ENCODE measurements at places on chromosomes 12 and 14.

DNA sequence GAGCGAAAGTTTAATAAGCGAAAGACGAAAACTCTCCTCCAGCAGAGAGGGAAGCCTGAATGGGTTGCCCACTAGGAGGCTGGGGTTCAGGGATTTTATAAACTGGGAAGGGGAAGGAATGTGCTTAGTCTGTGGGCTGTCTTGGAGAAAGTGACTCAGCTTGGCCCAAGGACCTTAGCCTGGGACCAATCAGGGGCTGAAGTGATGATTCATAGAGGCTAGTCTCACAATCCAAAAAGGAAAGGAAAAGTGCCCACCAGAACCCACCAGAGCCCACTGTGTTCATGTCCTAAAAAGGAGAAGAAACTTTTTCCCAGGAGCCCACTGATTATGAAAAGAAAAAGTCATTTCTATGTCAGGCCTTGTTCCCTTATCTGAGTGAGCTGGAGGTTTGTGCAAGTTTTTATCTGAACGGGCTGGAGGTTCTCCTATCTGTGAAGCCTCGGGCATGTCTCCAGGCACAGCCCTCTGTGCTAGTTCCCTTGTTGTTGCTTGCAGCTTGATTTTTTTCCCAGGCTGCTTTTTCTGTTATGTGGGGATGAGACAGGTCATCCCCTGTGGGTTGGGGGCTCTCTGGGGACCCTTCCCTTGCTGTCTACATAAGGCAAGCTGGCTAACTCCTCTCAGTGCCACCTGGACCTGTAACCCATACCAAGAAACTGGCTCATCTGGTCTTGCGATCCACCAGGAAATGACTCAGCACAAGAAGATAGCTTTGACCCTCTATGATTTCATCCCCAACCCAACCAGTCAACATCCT, 8.3 kb upstream of the GOLGA5 start:
- peaks cover 19% of the 10 kb centered on the region for H3K4me1 ChIP-seq
- H3K27ac ChIP-seq: peak overlapping the region; percentile 74
- H3K27me3 ChIP-seq: no peaks in the 10 kb centered on the region
- DNase-seq: peak; percentile 91
- no peaks in the 10 kb centered on the region for H3K36me3 ChIP-seq

- H3K4me1 ChIP-seq: no peaks in the 10 kb centered on the region
- no peak for DNase-seq
- no peaks in the 10 kb centered on the region for H3K27me3 ChIP-seq
- H3K36me3 ChIP-seq: no peaks in the 10 kb centered on the region
- no peak overlapping the region for H3K4me3 ChIP-seq
- H3K27ac ChIP-seq: no peak overlapping the region
These were observed 377.6 kb upstream of the ATP2B1 start for GRCh38 chr12:90086281-90086680.

- no peaks in the 10 kb centered on the region for H3K4me1 ChIP-seq
- no peaks in the 10 kb centered on the region for H3K36me3 ChIP-seq
- no peak overlapping the region for H3K4me3 ChIP-seq
These were observed 12.3 kb upstream of the CLECL1 start for GRCh38 chr12:9745199-9745598.

GRCh38 chr14:104450811-104451401, 128.7 kb upstream of the C14orf180 start:
- H3K27ac ChIP-seq: no peak overlapping the region
- H3K27me3 ChIP-seq: no peaks in the 10 kb centered on the region
- no peak overlapping the region for H3K4me3 ChIP-seq
- H3K4me1 ChIP-seq: no peaks in the 10 kb centered on the region

GRCh38 chr12:6941782-6942181, 1.8 kb upstream of the RNU7-1 start:
- H3K27ac ChIP-seq: no peak overlapping the region
- no peaks in the 10 kb centered on the region for H3K36me3 ChIP-seq
- no peaks in the 10 kb centered on the region for H3K27me3 ChIP-seq

GRCh38 chr12:67625004-67625403, 23.5 kb upstream of the DYRK2 start:
- no peak for DNase-seq

- no peak overlapping the region for H3K27ac ChIP-seq
- no peak overlapping the region for H3K4me3 ChIP-seq
- no peaks in the 10 kb centered on the region for H3K27me3 ChIP-seq
- no peak for DNase-seq
- peaks cover 7% of the 10 kb centered on the region for H3K4me1 ChIP-seq
- H3K36me3 ChIP-seq: no peaks in the 10 kb centered on the region
These were observed 21.2 kb downstream of the ZBTB42 start for GRCh38 chr14:104821971-104822608.

DNA sequence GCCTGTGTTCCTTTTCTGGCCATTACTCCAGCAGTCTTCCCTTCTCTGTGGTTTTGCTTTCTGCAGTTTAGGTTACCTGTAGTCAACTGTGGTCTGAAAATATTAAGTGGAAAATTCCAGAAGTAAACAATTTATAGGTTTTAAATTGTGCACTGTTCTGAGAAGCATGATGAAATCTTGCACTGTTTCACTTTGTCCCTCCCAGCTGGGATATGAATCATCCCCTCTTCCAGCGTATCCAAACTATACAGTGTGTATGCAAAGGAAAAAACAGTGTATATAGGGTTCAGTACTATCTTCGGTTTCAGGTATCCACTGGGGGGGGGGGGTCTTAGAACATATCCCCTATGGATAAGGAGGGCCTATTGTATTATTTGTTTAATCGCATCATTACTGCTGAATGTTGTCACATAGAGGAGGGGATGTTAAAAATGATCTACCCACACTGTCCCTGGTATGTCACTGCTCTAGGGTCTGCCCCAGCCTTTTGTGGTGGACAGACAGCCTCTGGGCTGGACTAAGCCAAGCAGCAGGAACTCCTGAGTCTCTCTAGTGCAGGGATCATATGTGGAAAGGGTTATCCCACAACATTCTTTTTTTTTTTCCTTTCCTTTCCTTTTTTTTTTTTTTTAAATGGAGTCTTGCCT, 109.1 kb upstream of the MAX start:
- no peaks in the 10 kb centered on the region for H3K36me3 ChIP-seq
- no peak overlapping the region for H3K27ac ChIP-seq
- H3K27me3 ChIP-seq: no peaks in the 10 kb centered on the region
- H3K4me1 ChIP-seq: no peaks in the 10 kb centered on the region

- no peaks in the 10 kb centered on the region for H3K36me3 ChIP-seq
- peaks cover 27% of the 10 kb centered on the region for H3K4me1 ChIP-seq
- no peaks in the 10 kb centered on the region for H3K27me3 ChIP-seq
- peak overlapping the region; percentile 64 for H3K27ac ChIP-seq
- no peak overlapping the region for H3K4me3 ChIP-seq
- DNase-seq: no peak
These were observed 29.8 kb downstream of the FNTB start for GRCh38 chr14:65016471-65016870.

- no peaks in the 10 kb centered on the region for H3K27me3 ChIP-seq
- no peak overlapping the region for H3K27ac ChIP-seq
- no peak overlapping the region for H3K4me3 ChIP-seq
- H3K36me3 ChIP-seq: no peaks in the 10 kb centered on the region
These were observed 6.6 kb downstream of the BTBD7 start for GRCh38 chr14:93326196-93326595.

DNA sequence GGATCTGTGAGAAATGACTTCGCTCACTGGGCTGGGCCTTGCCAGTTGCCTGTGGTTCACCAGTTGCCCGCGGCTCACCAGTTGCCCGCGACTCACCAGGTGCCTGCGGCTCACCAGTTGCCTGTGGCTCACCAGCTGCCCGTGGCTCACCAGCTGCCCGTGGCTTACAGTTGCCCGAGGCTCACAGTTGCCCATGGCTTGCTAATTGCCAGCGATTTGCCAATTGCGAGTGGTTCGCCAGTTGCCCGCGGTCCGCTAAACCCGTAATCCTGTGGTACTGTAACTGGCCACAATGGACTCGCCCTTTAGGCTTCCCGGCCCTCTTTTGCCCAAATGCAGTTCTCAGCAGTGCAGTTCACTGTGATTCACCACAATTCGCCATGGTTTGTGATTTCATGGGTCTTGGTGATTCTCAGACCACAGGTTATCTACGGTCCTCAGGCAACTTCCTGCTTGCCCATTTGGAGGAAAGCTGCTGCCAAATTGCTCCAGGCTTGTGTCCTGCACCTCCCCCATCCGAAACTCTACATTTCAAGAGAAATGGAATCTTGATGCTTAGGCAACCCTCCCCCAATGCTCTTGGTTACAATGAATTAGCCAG, 15.0 kb upstream of the MEG3 start:
- no peak for DNase-seq
- H3K27ac ChIP-seq: no peak overlapping the region
- no peaks in the 10 kb centered on the region for H3K4me1 ChIP-seq
- H3K27me3 ChIP-seq: no peaks in the 10 kb centered on the region
- H3K36me3 ChIP-seq: no peaks in the 10 kb centered on the region
- no peak overlapping the region for H3K4me3 ChIP-seq

DNA sequence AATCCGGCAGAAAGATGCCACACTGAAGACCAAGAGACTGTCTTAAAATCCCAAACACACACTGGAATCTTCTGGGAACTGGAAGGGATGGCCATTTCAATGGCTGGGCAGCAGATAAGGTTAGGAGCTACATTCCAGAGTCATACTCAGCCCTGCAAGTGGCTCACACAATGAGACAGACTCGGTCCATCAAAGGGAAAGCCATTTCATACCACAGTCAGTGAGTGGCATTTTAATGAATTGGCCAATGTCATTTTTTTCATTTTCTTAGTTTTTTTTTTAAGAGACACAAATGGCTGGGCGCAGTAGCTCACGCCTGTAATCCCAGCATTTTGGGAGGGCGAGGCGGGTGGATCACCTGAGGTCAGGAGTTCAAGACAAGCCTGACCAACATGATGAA, 17.9 kb downstream of the CIT start:
- H3K27ac ChIP-seq: no peak overlapping the region
- H3K4me1 ChIP-seq: no peaks in the 10 kb centered on the region

DNA sequence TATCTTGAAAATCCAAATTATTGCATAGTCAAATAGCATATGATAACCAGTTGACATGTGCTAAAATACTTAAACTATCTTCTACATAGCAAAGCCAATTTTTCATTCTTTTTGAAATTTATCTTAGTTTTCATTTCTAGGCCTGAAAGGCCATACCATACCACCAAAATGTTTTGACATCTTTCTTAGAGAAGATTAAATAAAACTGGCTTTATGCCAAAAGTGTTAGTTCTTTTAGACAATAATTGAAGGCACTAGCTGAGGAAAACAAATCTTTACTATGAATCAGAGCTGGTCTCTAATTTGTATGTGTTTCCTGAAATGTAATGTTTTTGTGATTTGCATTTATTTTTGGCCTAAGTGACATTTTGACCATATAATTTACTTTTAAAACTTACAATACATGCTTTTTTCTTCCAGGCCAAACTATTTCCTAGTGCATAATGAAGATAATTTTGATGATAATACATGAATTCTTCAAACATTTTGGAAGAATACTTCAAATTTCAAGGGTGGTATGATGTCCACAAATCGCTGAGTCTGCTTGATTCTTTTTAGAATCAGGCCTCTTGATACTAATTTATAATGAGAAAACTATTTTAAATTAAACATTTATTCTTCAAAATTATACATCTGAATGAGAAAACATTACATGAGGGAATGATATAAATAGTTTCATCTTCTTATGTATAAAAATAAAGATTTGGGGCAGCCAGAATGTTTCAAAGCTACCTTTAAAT, 6.5 kb upstream of the KCNMB4 start:
- no peak for DNase-seq
- H3K27me3 ChIP-seq: no peaks in the 10 kb centered on the region
- H3K36me3 ChIP-seq: no peaks in the 10 kb centered on the region
- H3K4me3 ChIP-seq: no peak overlapping the region
- no peaks in the 10 kb centered on the region for H3K4me1 ChIP-seq

DNA sequence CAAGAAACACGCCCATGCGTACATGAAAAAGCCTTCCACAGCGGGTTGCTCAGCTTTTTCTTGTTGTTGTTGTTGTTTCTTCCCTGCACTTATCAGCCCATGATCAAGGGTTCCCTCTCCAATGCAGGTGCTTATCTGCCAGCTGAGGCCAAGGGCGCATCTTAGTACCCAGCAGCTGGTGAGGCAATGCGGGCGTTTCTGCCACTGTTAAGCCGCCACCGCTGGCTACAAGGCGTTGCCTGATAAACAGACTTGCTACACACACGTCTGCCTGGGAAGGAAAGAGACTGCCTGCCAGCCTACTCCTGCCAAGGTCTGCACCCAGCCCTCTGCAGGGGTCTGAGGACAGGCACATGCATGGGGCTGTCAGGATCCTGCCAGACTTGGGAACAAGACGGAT, 345.9 kb downstream of the BCL11B start:
- H3K36me3 ChIP-seq: no peaks in the 10 kb centered on the region
- no peak overlapping the region for H3K4me3 ChIP-seq
- H3K27ac ChIP-seq: no peak overlapping the region
- no peaks in the 10 kb centered on the region for H3K4me1 ChIP-seq
- H3K27me3 ChIP-seq: no peaks in the 10 kb centered on the region

DNA sequence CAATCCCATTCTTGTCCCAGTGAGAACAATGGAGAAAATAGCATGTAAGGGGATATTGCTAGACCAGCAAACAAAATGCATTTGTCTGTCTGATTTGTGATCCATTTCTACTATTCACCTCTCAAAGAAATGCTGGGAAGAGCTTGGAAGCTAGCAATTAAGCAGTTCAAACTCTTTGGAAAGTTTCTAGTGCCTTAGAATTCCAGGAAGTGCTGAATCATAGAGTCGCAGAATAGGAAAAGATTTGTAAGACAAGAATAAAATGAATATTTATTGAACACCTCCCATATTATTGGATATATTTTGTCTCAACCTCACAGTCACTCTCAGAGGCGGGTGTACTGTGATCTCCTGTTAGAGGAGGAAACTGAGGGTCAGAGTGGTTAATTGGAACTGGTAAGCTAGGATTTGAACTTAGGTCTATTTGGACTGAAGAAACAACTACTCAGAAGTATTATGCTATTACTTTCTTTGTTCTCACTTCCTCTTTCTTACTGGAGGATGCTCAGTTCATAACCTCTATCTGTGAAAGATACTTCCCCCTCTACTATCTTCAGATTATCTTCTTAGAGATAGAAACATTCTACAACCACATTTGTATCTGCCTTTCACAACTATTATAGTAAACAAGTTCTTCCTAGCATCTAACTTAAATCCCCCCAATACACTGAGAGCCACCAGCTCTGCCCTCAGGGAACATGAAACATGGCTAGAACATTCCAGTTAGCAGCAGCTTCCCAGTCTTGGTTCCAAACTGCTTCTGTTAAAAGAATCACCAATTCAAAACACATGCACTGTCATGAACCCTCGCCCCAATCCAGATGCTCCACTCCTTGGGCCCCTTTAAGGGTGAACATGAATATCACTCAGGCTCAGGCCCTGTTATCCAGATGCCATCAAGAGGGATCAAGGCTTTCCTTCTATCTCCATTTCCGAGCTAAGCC, 64.2 kb downstream of the DRAM1 start:
- H3K4me1 ChIP-seq: peaks cover 8% of the 10 kb centered on the region
- no peaks in the 10 kb centered on the region for H3K27me3 ChIP-seq
- DNase-seq: no peak
- no peak overlapping the region for H3K4me3 ChIP-seq
- no peaks in the 10 kb centered on the region for H3K36me3 ChIP-seq

- peaks cover 25% of the 10 kb centered on the region for H3K4me1 ChIP-seq
- H3K27ac ChIP-seq: no peak overlapping the region
- H3K27me3 ChIP-seq: no peaks in the 10 kb centered on the region
- H3K4me3 ChIP-seq: no peak overlapping the region
These were observed 35.6 kb downstream of the SYNE3 start for GRCh38 chr14:95480887-95481226.
